ENCODE measurements at places on chromosomes 12 and 14.
A peak's percentile ranks its signal among the peaks of the same experiment; 100 is the strongest.

DNA sequence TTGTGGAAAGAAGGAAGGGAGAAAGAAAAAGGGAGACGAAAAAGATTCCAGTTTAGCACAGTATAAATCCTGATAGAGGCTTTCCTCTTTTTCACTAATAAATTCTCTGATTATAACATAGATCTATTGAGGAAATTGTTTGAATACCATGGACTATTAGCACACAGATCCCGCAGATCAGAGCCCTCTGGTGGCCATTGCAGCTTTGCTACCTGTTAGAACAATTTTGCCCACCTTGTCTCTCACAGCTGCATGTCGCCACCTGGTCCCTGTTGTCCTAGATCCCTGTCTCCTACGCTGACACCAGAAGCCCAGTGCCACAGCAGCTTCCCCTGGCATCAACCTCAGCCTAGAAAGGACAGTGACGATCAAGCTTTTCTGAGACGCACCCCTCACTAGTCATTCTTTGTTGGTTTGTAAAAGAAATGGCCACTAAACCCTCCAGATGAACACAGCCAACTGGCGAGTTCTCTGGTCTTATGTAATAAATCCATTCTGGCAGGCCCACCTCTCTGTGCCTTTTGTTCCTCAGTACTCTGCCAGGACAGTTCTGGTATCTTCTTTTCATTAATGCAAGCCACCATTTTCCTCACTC is 9.9 kb downstream of the GPHB5 start:
- DNase-seq: no peak

DNA sequence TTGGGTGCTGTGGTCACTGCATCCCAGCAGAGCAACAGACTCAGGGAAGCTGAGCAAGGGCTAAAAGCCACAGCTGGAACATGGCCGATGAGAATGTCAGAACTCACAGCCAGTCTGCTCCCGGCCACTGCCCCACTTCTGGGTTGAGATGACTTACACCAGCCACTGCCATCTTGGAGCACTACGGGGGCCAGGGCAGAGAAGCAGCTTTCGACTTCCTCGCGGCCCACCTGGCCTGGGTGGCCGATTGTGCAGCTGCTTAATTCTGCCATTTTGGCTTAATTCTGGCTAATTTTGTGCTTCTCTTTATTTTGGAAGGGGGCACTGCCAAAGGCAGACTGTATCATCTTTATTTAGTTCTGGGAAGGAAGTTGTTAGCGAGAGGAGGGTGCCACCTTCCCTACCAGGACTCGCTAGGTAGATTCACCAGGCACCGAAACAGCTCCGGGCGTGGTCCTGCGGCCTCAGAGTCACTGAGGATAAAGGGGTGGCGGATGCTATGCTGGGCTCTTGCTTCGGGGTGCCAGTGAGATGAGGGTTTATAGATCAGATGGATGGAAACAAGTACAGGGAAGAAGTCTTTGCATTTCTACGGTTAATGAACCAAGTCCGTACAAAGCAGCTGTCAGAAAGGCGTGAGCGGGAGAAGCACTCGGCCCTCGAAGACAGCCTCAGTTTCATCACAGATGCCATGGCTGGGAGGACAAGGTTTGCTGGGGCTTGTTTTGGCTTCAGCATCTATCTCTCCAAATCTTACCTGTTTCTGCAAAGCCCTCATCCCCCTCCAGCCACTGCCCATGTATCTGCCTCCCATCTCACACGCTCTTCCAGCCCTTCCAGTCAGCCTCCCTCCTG is 147.8 kb downstream of the PIWIL1 start:
- no peak for DNase-seq

- peak; percentile 58 for DNase-seq
Measured at GRCh38 chr12:121579981-121580868, 598 bp downstream of the KDM2B start.

- DNase-seq: no peak
Measured at GRCh38 chr12:132940071-132940719, 15.9 kb downstream of the ZNF605 start.

DNA sequence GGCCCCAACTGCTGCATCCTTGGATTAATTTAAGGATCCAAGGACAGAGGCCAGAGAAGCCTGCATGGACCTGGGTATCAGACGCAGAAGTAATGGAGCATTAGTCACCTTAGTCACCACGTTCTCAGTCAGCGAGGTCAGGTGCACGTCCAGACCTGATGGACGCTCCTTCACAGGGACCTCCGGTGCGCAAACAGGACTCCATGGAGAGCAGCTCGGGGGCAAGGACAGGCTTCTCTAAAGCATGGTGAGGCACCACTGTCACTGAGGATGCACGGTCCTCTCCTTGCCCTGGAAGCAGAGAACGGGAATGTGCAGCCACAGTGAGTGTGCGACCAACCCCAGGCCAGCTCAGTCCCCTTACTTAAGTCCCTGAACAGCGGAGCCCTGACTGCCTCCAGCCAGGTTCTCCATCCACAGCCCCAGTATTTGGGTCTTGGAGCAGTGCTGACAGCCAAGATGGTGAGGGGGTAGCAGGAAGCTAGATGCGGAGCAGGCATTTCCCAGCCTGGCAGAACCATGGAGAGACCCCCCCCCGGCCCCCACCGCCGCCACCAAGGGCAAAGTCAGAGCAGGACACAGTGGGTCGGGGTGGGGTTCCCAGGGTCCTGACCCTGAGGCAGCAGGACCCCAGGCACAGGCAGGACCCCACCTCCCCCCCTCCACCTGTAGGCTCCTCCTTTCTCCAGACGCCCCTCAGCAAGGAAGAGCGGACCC is 253.4 kb upstream of the SFSWAP start:
- no peak for DNase-seq

- no peak for DNase-seq
Measured at GRCh38 chr12:83634726-83635267, 948.1 kb downstream of the TMTC2 start.

DNA sequence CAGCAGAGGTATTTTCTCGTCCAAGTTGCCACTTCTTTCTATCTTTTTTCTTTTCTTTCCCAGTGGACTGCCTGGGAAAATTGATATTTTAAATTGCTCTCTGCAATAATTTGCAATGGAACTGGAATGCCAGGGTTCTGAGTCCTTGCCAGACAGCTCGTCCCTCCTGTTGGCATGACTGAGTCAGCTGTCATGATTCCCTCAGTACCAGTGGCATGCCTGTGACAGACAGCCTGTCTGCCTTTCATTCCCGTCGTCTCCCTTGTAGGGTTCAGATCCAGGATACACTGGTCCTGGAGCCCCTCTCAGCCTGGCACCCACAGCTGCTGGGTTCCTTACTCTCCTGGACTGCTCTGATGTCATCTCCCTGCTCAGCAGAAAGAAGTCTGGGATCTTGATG is 84.8 kb downstream of the PTPN11 start:
- DNase-seq: no peak

- no peak for DNase-seq
Measured at GRCh38 chr14:73242357-73242901, 5.1 kb downstream of the PAPLN start.

GRCh38 chr14:61343471-61343870 is 22.1 kb downstream of the PRKCH start:
- no peak for DNase-seq

- DNase-seq: no peak
Measured at GRCh38 chr14:87995500-87996290, 2.7 kb upstream of the GALC start.

DNA sequence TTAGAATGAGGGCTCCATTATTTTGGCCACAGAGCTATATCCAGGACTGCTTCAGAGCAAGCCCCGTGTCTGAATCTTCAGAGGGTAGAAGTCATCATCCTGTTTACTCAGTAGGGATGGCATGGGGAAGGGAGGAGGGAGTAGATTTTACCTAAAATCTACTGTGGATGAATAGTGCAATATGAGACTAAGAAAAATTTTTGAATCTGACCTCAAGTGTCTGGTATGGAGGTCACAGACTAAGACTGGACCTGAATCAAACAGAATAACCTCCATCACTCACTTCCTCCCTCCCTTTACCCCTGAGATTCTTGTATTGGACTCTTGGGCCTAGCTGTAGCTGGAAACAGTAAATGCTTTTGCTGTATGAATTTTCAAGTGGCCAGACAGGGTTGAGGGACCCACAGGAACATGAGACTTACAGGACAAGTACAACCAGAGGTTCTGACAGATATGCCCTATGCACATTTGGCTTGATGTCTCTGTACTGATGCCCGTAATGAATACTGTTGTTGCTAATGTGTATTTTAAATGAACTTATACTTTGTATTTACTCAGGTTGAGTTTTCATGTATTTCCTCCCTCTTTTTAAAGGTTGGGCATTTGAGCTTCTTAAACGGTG is 78.5 kb downstream of the CCDC91 start:
- no peak for DNase-seq

DNA sequence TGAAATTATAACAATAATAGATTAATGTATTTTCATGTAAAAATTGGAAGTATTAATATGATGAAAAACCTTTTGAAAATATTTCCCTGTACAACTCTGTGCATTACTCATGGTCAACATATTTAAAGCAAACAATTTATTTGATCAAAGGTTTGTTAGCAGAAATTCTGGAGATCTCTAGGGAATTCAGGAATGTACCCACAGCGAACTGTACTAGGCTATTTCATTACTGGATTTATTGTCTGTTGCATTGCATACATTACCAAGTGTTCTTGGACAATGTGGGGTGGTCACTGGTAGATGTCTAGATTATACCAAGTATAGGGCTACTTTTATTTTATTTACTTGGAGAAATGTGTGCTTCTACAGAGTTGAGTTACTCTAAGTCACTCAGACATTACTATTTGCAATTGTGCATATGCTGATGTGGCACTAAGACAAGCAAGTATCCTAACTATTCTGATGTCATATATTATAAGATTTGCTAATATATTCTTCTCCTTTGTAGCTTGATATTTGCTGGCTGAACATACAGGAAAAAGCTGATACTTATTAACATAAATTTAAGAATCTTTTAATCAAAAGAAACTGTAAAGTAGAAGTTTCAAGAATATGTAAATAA is 323.3 kb downstream of the CCER1 start:
- DNase-seq: no peak

GRCh38 chr14:58282925-58283593 is 15.3 kb upstream of the ARID4A start:
- no peak for DNase-seq

DNA sequence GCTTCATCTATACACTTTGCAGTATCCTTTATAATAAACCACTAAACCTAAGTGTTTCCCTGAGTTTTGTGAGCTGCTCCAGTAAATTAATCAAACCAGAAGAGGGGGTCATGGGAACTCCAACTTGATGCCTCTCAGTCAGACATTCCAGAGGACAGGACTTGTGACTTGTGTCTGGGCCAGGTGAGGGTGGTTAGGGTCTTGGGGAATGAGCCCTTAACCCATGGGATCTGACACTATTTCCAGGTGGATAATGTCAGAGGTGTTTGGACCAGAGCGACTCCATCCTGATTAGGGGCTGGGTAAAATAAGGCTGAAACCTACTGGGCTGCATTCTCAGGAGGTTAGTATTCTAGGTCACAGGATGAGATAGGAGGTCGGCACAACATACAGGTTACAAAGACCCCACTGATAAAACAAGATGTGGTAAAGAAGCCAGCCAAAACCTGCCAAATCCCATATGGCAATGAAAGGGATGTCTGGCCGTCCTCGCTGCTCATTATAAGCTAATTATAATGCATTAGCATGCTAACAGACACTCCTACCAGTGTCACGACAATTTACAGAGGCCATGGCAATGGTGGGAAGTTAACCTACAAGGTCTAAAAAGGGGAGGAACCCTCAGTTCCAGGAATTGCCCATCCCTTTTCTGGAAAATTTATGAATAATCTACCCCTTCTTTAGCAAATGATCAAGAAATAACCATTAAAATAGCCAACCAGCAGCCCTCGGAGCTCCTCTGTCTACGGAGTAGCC is 58.7 kb downstream of the BCAT1 start:
- no peak for DNase-seq

- peak; percentile 89 for DNase-seq
Measured at GRCh38 chr14:92348154-92348553, 25.2 kb downstream of the SLC24A4 start.

GRCh38 chr12:46266869-46267574 is 1.8 kb downstream of the SLC38A1 start:
- peak; percentile 24 for DNase-seq

DNA sequence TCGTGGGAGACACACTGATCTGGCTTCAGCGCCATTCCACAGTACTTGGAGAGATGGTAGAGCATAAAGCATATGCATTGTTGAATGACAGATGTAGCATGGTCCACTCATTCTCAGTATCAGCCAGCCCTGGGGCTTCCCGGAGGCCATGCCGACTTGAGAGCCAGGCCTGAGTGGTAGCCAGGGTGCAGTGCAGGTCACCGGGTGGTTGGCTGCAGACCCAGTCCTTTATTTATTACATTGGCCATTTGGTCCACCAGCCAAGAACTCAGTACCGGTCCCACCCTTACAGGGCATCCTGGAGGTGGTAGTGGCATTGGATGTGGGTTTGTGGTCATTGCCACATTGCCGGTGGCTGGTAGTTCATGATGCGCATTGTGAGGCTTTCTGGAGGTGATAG is 121.6 kb upstream of the RTL1 start:
- DNase-seq: no peak

DNA sequence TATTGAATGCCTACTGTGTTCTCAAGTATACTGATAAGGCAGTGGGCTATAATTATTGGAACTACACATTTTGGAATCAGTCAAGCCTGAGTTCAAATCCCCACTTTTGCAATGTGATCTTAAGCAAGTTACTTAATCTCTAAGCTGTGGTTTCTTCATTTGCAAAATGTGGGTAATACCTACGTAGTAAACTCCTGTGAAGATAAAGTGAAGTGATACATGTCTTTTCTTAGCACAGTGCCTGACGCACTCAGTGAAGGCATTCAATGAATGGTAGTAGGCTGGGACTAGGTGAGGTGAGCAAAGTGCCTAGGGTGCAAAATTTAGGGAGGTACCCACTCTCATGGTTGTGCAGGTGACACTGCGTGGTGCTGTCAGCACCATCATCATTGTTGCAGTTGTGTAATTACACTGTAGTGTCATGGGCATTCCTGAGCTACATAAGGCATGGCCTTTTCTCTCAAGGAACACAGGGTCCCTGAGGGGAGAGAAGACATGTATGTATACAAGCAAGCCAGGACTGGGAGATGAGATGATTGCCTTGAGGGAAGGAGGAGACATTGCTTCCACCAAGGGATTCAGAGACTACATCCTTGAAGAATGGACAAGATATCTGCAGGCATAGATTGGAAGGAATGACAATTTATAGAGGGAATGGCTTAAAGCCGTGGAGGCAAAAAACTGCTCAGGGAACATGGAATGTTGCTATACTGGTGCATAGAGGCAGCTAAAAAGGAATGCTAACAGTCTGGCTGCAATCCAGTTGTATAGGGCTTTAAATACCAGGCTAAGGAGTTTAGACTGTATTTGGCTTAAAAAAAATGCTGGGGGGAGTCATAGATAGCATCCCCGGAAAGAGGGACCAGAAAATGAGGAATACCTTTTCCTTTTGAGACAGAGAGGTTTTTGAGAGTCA is 129.2 kb upstream of the ARHGAP5 start:
- DNase-seq: no peak

- DNase-seq: peak; percentile 38
Measured at GRCh38 chr12:106303202-106303820, 778 bp downstream of the TCP11L2 start.

DNA sequence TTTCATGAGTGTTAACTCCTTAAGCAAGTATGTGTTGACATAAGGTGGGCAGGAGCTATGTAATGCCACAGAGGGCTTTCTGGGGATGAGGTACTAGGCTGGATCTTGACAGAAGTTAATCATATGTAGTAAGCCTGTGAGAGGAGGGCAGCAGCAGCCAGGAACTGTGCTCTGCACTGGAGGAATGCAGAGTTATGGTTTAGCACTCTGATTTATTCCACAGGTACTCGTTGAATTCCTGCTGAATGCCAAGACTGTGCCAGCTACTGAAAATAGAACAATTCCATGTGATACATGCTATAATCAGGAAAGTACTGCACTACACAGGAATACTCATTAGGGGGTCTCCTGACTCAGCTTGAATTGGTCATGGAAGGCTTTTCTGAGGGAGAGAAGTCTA is 58.7 kb downstream of the SUSD6 start:
- no peak for DNase-seq

Data from A549 (cell line).